ENCODE measurements at places on chromosomes 2 and 18. TPM values are rescaled to one million over a fixed set of nuclear protein-coding genes. Genes with fewer than 3 reads are reported as not detected.

The NRP2 gene
- total RNA-seq: 22.0 TPM

The CHRND gene
- not detected for total RNA-seq

The ALPG gene
- total RNA-seq: 2.5 TPM

The CRYGB gene
- total RNA-seq: not detected

The VIT gene
- total RNA-seq: not detected

The SERPINB7 gene
- not detected for total RNA-seq

The COLEC11 gene
- total RNA-seq: 0.43 TPM

The GATA6 gene
- not detected for total RNA-seq

The ATP5F1A gene
- 718 TPM for total RNA-seq

The ITGB6 gene
- not detected for total RNA-seq

The SOX11 gene
- total RNA-seq: 26.5 TPM

The LRRC30 gene
- total RNA-seq: not detected

The SLC23A3 gene
- not detected for total RNA-seq

- no peak for DNase-seq
Observed at GRCh38 chr2:33131111-33131510, 184.4 kb downstream of the LTBP1 start.

DNA sequence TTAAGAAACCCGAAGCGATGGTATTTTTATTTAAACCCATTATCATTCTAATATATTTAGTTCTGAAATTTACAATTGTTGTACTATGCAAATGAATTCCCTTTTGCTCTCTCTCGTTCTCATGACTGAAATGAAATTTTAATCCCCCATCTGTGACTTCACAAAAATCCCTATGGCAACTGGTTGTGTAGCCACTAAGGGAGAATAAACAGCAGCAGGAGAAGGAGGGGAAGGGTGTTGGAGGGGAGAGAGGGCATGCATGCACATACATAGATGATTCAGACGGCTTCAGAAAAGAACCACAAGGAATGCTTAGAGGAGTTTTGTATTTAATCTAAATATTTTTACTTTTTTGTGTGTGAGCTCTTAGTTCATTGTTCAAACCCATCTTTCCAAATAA, 36.8 kb downstream of the CPS1 start:
- DNase-seq: peak; percentile 33

DNA sequence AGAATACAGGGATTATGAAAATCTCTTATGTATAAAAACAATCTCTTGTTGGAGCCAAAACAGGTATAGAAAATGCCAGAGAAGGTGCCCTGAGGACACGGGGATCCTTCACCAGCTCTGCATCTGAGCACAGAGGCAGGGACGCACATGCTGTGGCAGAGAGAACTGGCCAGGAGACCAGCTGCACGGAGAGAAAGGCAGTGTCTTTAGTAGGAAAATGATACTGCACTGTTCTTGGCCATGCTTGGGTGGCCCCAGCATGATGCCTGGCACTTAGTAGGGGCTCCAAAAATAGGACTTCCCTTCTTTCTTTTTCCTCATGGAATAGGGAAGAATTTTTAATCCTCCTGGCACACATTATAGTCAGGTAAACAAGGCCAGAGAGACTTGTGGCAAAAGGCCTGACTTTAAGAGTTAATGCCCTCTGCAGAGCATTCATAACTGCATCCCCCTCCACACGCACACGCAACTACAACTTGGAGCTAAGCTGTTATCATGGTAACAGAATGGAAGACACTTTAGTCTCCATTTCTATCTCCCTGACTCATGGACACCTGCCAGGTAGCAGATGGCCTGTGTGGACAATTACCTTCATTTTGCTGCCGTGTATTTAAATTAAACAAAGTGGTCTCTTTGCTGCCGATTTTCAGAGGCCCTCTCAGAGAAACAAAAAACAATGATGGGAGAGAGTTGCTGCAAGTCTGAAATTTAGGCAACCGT, 59.7 kb upstream of the DNMT3A start:
- no peak for DNase-seq

- DNase-seq: no peak
Observed at GRCh38 chr2:197121255-197121654, 189.3 kb downstream of the ANKRD44 start.

DNA sequence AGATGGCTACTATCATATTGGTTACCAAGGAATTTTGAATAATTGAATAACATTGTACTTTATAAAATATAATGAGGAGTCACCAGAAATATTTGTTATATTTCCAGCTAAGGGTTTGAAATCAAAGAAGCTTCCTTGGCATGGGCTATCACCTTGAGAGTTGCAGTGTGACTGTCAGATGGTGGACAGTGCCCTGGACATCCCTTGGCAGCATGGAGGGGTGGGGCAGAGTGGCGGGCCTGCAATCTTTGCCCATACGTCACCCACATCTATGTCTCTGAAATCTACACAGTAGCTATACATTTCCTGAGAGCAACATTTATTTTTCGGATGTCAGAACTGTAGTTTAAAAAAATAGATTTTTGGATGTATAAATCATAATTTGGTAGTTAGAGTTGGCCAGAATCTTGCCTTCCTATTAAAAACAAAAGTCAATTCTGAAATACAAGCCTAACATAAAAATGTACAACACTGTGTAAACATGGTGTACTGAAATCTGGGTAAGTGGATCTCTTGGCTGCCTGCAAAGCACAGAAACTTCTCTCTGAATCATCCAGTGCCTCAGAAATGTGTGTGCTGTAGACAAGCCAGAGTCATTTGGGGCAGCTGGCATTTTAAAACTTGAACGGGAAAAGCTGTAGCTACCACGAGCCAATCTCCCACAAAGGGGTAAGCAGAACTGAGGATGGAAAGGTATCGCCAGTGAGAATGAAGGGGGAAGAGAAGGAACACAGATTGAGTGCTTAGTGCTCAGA, 124.2 kb upstream of the ARHGAP28 start:
- no peak for DNase-seq

DNA sequence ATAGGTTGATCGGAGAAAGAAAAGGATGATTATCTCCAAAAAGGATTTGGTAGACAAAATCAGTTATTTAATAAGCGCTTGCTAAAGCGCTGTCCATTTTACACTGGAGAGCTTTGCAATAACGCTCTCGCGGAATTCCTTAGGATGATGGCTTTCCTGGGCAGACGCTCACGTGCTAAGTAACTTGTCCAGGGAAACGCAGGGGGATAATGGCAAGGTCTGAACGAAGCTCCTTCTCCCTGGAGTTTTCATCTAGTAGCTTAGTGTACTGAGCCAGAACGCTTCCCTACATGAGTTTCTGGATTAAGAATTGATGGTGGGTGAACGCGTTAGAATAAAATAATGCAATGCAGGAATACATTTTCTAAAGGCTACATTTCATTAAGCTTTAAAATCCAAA, 739.5 kb upstream of the SALL3 start:
- DNase-seq: no peak

DNA sequence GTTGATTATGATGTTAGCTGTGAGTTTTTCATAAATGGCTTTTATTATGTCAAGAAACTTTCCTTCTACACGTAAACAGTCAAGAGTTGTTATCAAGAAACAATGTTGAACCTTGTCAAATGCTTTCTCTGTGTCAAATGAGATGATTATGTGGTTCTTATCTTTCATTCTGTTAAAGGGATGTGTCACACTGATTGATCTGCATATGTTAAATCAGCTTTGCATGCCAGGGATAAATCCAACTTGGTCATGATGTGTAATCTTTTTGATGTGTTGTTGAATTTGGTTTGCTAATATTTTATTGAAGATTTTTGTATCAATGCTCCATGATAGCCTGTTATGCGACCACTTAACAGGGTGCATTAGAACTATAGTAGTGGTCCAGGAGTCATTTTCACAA, 107.3 kb downstream of the C1QL2 start:
- DNase-seq: no peak

- no peak for DNase-seq
Observed at GRCh38 chr2:26687328-26687727, 5.2 kb upstream of the KCNK3 start.

GRCh38 chr2:29560030-29560429, 361.4 kb downstream of the ALK start:
- no peak for DNase-seq

- no peak for DNase-seq
Observed at GRCh38 chr2:213022987-213023386, 128.4 kb downstream of the IKZF2 start.

- DNase-seq: no peak
Observed at GRCh38 chr2:24404491-24404921, 44.2 kb upstream of the ITSN2 start.

- DNase-seq: peak; percentile 36
Observed at GRCh38 chr2:11080253-11081115, 74.8 kb upstream of the SLC66A3 start.

DNA sequence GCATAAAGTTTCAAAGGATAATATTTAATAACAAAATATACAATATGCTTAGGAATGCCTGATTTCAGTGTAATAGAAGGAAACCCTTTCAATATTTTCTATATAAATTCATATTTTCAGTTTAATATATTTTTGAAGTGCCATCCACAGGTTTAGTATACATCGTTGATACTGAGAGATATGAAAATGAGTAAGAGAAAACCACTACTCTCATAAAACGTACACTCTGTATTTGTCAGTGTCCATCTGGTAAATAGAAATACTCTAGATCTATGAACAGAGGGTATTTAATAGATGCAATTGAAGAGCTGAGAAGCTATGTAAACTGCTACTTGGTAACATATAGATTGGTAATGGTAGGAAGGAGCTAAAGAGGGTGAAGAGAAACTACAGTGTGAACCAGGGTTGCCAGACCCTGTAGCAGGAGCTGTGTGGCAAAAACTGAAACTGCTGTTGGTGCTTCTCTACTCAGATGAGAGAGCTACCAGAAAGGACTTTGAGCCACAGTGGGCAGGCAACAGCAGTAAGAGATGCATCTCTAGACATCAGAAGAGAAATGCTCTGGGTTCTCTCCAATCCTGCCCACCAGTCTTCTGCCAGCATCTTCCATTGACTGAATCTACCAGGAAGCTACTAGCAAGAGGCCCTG, 187.4 kb downstream of the CCDC102B start:
- DNase-seq: no peak

DNA sequence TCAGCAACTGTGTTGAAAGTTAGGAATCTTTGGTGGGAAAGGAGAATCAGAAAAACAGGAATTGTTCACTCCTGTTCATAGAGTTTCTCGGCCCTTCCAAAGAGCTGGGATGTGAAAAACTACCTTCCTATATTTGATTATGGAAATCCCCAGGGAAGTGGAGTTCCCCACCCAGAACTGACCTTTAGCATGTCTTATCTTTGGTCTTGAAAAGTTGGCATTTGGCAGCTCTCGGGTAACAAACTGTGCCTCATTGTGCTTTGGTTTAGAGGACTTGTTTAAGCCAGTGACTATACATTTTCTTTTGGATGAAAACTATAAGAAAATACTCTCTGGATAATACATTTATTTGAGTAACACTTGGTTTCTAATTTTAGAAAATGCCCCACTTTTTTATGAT, 51.3 kb upstream of the CERS6 start:
- DNase-seq: no peak

DNA sequence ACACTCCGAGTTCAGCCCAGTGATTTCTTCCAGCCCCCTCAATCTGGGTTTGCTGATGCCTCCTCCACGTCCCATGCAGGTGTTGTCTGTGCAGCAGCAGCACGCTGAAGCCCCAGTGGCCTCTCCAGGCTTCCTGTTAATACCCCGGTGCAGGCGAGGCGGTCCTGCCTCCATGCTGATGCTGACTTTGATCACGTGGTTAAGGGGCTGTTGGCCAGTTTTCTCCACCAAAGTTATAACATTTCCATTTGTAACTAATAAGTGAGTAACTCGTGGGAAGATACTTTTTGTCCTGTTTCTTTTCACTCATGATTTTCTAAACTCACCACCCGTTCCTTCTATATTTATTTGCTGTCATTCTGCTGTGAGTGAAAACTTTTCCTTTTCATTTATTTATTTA, 42.5 kb upstream of the TMEM18 start:
- no peak for DNase-seq

DNA sequence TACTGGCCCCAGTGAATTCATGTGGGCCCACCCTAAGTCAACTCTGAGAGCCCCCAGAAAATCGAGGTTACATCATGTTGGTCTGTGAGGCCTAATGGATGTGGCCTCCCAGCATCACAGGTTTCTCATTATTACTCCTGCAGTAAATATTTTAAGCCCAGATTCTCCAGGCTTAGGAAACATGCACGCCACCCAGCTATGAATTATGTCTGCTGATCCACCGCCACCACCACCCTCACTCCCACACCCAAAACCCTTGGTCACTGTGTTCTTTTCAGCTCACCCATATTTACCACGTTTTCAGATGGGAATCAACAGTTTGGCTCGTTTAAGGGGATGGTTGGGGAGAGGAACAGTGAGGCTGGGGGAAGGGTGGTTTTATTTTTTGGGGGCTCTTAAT, 128.6 kb downstream of the NCK2 start:
- no peak for DNase-seq

- no peak for DNase-seq
Observed at GRCh38 chr2:60936757-60937156, 55.4 kb downstream of the REL start.

DNA sequence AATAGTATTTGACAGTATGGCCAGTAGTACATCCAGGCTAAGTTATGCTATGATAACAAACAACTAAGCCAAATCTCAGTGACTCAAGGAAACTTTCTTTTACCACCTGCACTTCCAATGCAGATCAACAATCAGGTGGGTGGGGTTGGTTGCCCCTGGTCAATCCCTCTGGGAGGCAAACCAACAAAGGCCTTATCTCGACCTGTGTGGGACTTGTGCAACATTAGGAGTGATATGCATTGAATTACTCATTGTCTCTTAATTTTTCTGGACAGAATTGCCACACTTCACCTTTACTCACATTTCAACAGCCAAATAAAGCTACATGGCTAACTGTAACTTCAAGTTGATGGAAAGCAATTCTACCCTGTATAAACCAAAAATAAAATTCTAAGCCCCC, 1049.3 kb upstream of the CDH2 start:
- DNase-seq: no peak

GRCh38 chr2:231299267-231299666, 96.2 kb upstream of the B3GNT7 start:
- DNase-seq: no peak

DNA sequence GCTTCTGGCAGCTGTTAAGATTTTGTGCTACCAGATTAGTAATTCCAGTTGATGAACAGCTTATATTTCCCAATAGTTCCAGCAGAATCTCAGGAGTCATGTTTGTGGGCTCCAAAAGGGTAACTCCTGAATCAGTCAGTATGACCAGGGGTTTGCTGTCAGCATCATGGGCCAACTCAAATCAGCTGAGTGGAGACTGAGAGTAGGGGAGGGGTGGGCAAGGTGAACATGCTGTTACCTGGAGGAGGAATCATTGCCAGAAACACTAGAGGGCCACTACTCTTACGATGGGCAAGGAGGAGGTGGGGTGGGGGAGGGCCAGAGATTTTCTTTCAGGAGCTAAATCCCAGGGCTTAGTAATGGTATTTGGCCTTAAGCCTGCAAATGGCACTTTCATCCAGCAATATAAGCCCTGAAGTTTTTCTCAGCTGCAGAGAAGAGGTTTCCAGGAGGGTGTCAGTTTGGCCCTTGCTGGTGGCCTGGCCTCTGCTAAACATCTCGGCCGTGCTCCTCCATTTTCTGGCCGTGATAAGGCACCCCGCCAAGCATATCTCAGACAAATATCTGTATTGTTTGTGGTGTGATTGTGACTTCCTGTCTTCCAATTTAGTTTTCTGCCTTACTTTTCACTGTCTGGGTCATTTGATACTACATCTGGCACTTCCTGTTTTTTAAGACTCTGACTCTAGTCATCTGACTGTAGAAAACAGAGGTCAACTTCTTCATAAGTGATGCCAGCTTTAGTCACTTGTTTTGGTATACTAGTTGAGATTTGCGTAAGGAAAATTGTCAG, 120.5 kb upstream of the CXCR4 start:
- no peak for DNase-seq

All from GM23338 (cell line).